CD8-positive, alpha-beta memory T cell (primary cell): ENCODE measurements at places on chromosomes 5 and 9. TPM values are rescaled to one million over a fixed set of nuclear protein-coding genes. Genes with fewer than 3 reads are reported as not detected.

The THBS4 gene
- total RNA-seq = 0.55 TPM

DNA sequence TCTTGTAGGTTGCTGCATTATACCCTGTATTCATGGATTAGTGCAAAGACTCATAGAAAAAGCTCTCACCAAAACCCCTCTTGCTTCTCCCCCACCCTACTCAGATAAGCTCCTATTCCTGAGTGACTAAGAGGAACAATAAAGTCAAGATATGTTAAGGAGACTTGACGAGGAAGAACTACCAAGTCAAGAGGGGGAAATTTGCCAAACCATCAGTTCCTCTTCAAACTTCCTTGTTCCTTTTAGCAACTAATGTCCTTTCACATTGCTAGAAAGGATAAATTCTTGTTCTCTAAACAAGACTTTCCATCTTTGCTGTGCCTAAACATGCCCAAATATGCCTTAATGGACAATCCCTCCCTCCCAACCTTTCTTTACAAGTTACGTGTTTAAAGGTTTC is 27.0 kb downstream of the CNOT8 start:
- peaks cover 24% of the 10 kb centered on the region for H3K36me3 ChIP-seq
- H3K27me3 ChIP-seq = no peaks in the 10 kb centered on the region
- no peak overlapping the region for H3K27ac ChIP-seq
- DNase-seq = no peak
- H3K4me1 ChIP-seq = no peaks in the 10 kb centered on the region

- H3K4me3 ChIP-seq = no peak overlapping the region
- no peaks in the 10 kb centered on the region for H3K4me1 ChIP-seq
- H3K27me3 ChIP-seq = peaks cover 10% of the 10 kb centered on the region
- DNase-seq = no peak
These were observed 27.5 kb downstream of the ASS1 start for GRCh38 chr9:130472184-130472705.

GRCh38 chr5:168974082-168974481 is 326.9 kb downstream of the SLIT3 start:
- DNase-seq = no peak
- H3K4me3 ChIP-seq = no peak overlapping the region
- no peaks in the 10 kb centered on the region for H3K4me1 ChIP-seq
- no peaks in the 10 kb centered on the region for H3K36me3 ChIP-seq

The PCDHGC3 gene
- total RNA-seq = 0.15 TPM

DNA sequence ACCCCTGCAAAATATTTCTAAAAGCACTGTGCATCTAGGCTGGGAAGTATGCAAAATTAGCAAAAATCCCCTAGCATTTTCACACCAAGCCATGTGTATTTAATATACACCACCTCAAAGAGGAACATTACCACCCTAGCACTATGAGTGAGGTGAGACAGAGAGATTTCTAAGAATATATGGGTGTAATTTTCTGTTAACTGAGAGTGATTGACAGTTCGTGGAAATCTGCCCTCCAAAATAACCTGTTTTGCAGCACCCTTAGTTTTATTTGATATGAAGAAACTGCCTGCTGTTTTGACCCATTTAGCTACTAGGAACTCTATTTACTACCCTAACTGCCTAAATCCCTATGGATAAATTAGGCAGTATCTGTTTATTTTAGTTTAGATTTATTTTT is 64.2 kb upstream of the CDKN2B start:
- H3K4me1 ChIP-seq = peaks cover 44% of the 10 kb centered on the region
- H3K4me3 ChIP-seq = no peak overlapping the region
- H3K27me3 ChIP-seq = no peaks in the 10 kb centered on the region
- no peaks in the 10 kb centered on the region for H3K36me3 ChIP-seq

DNA sequence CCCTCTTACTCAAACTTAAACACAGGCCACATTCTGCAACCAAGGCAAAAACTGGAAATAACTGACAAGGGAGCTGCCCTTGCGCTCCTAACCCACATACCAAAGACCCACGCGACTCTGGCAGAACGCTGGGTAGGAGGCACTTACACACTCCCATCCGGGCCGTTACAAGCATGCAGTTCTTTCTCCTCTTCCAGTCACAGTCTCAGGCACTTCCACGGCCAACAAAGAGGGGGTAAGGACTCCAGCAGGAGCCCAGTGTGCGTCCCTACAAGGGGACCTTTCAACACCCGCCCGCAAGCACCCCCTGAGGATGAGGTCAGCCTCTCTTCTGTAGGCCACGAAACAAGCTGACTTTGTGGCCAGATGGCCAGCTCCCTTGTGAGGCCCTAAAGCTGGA is 57.4 kb downstream of the SERINC5 start:
- H3K36me3 ChIP-seq = peaks cover 20% of the 10 kb centered on the region
- no peak overlapping the region for H3K27ac ChIP-seq
- DNase-seq = no peak
- no peaks in the 10 kb centered on the region for H3K27me3 ChIP-seq
- H3K4me1 ChIP-seq = peaks cover 58% of the 10 kb centered on the region

- no peaks in the 10 kb centered on the region for H3K4me1 ChIP-seq
- H3K36me3 ChIP-seq = no peaks in the 10 kb centered on the region
- no peak overlapping the region for H3K27ac ChIP-seq
- H3K4me3 ChIP-seq = no peak overlapping the region
These were observed 117.2 kb upstream of the LIFR start for GRCh38 chr5:38673671-38674071.
